Aorta (tissue), 5 donors: ENCODE measurements at places on chromosomes 4 and X.

GRCh38 chr4:100240008-100240407 is 49.7 kb upstream of the DDIT4L start:
- H3K36me3 ChIP-seq = no peaks in the 10 kb centered on the region
- no peak overlapping the region for H3K27ac ChIP-seq
- no peaks in the 10 kb centered on the region for H3K4me1 ChIP-seq
- no peak for DNase-seq

GRCh38 chr4:106126062-106126461 is 189.9 kb downstream of the TBCK start:
- DNase-seq = no peak
- H3K27ac ChIP-seq = no peak overlapping the region
- H3K4me3 ChIP-seq = no peak overlapping the region
- no peaks in the 10 kb centered on the region for H3K27me3 ChIP-seq
- no peaks in the 10 kb centered on the region for H3K4me1 ChIP-seq

- no peaks in the 10 kb centered on the region for H3K27me3 ChIP-seq
- H3K4me1 ChIP-seq = no peaks in the 10 kb centered on the region
- no peak overlapping the region for H3K27ac ChIP-seq
- no peaks in the 10 kb centered on the region for H3K36me3 ChIP-seq
- no peak overlapping the region for H3K4me3 ChIP-seq
- no peak for DNase-seq
Observed at GRCh38 chr4:159937595-159937994, 834.7 kb downstream of the RAPGEF2 start.

DNA sequence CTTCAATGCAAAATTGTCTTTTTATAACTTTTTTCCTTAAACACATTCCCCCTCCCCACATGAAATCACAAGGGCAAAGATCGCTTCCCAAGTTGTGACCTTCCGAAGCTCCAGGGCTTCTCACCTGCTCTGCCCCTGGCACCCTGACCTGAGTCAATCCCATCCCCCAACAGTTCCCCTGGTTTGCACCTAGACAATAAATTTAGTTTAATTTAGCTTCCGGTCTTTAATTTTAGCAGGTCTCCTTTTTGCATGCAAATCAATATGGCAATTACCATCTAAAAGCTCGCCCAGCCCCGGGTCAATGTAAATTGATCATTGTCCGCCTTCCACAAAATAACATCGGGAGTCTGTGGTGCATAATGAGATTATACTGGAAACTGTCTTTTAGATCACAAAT is 6.8 kb downstream of the BCOR start:
- no peaks in the 10 kb centered on the region for H3K27me3 ChIP-seq
- H3K4me1 ChIP-seq = no peaks in the 10 kb centered on the region
- peak; percentile 10 for DNase-seq

DNA sequence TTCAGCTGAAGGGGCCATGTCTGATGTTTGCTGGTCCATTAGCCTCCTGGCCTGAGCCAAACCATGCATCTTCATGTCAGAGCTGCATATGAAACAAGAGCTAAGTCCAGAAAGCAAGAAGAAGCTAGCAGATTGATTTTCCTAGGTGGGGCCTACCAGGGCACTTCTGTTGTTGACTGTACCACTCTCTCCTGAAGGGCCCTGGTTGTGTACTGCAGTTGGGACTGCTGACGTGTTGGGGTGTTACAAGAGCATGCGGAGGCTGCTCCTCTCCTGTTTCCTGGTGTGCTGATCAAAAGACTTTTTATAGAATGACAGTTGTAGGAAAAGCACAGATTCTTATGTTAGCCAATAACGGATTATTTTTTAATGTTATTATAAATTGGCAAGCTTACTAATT is 145.1 kb downstream of the TBL1X start:
- no peak overlapping the region for H3K4me3 ChIP-seq
- no peaks in the 10 kb centered on the region for H3K4me1 ChIP-seq
- no peak for DNase-seq
- H3K27me3 ChIP-seq = no peaks in the 10 kb centered on the region

- H3K36me3 ChIP-seq = no peaks in the 10 kb centered on the region
- H3K4me3 ChIP-seq = no peak overlapping the region
- H3K4me1 ChIP-seq = no peaks in the 10 kb centered on the region
- DNase-seq = no peak
- no peak overlapping the region for H3K27ac ChIP-seq
- H3K27me3 ChIP-seq = no peaks in the 10 kb centered on the region
Observed at GRCh38 chr4:85391589-85392410, 83.2 kb upstream of the ARHGAP24 start.

DNA sequence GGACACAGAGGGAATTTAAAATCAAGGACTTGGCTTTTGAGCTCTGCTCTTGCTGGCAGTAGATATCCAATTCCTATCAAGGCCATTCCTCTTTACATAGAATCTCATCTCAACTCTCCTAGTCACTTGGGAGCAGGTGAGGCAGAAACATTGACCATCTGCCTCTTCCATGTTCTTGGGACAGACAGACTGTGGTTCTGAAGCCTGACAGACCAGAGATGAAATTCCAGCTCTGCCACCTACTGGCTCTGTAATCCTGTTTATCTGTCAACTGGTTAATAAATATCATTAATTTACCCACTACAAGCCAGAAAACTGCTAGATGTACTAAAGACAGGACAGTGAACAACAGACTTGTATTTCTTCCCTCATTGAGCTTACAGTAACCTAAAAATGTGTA is 300.8 kb downstream of the ADGRL3 start:
- no peaks in the 10 kb centered on the region for H3K36me3 ChIP-seq
- H3K4me3 ChIP-seq = no peak overlapping the region
- no peaks in the 10 kb centered on the region for H3K4me1 ChIP-seq
- no peak overlapping the region for H3K27ac ChIP-seq
- H3K27me3 ChIP-seq = no peaks in the 10 kb centered on the region
- no peak for DNase-seq

DNA sequence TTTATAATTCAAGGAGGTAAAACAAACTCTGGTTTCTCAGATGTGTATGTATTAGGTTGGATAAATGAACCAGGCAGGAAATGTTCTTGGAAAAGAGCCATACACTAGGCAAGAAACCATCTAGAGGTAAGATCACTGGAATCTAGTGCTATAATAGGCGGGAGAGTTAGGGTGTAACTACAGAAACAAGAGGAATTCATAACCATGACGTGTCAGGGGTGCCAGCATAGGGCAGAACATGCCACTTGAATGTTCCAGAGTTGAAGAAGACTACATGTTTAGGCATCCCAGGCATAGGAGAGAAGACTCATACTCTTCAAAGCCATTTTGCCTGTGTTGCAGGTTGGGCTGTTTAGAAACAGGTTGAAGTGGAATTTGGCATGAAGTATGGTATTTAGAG is 198.7 kb downstream of the CCNG2 start:
- no peaks in the 10 kb centered on the region for H3K4me1 ChIP-seq
- no peak for DNase-seq
- H3K36me3 ChIP-seq = no peaks in the 10 kb centered on the region
- H3K27ac ChIP-seq = no peak overlapping the region
- no peaks in the 10 kb centered on the region for H3K27me3 ChIP-seq

GRCh38 chr4:26877961-26878360 is 17.3 kb downstream of the STIM2 start:
- no peaks in the 10 kb centered on the region for H3K27me3 ChIP-seq
- H3K27ac ChIP-seq = no peak overlapping the region
- H3K36me3 ChIP-seq = no peaks in the 10 kb centered on the region
- no peak overlapping the region for H3K4me3 ChIP-seq
- H3K4me1 ChIP-seq = no peaks in the 10 kb centered on the region
- no peak for DNase-seq

DNA sequence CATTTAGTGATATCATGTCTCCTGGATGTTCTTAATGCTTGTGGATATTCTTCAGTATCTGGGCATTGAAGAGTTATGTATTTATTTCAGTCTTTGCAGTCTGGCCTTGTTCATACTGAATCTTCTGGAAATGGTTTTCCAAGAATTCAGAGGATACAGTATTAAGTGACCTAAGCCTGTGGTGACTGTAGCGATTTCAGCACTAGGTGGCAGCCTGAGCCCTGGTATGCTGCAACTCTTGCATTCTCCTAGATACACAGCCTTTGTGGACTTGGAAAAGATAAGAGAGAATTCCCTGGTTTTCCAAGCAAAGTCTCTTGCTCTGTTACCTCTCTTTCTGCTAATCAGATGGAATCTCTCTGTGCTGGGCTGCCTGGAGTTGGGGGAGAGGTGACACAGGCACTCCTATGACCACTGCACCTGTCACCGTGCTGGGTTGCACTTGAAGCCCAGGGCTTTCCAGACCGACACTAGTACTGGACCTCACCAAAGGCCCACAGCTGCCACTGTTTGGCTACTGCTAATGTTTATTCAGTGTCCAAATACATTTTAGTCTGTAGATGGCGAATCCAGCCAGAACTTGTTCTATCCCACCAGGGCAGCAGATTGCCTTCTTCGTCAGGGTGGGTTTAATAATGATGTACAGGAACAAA is 19.3 kb upstream of the SPIN2A start:
- H3K4me1 ChIP-seq = no peaks in the 10 kb centered on the region
- no peak overlapping the region for H3K27ac ChIP-seq
- H3K36me3 ChIP-seq = no peaks in the 10 kb centered on the region
- no peak overlapping the region for H3K4me3 ChIP-seq
- no peaks in the 10 kb centered on the region for H3K27me3 ChIP-seq

GRCh38 chrX:134482371-134482770 is 22.4 kb downstream of the HPRT1 start:
- H3K4me3 ChIP-seq = no peak overlapping the region
- H3K4me1 ChIP-seq = no peaks in the 10 kb centered on the region
- H3K36me3 ChIP-seq = no peaks in the 10 kb centered on the region
- no peak for DNase-seq
- no peaks in the 10 kb centered on the region for H3K27me3 ChIP-seq

- no peaks in the 10 kb centered on the region for H3K4me1 ChIP-seq
- H3K4me3 ChIP-seq = no peak overlapping the region
- no peak overlapping the region for H3K27ac ChIP-seq
- H3K36me3 ChIP-seq = peaks cover 2% of the 10 kb centered on the region
- no peaks in the 10 kb centered on the region for H3K27me3 ChIP-seq
Observed at GRCh38 chr4:152039023-152039481, 278.2 kb upstream of the GATB start.

- H3K36me3 ChIP-seq = peaks cover 1% of the 10 kb centered on the region
- peak; percentile 9 for DNase-seq
- H3K4me1 ChIP-seq = no peaks in the 10 kb centered on the region
- no peak overlapping the region for H3K4me3 ChIP-seq
Observed at GRCh38 chr4:6621556-6621927, 18.9 kb upstream of the MRFAP1 start.

GRCh38 chr4:189129044-189129694 is 811.5 kb upstream of the FRG1 start:
- H3K27me3 ChIP-seq = no peaks in the 10 kb centered on the region
- no peak overlapping the region for H3K4me3 ChIP-seq
- no peaks in the 10 kb centered on the region for H3K36me3 ChIP-seq
- no peak for DNase-seq

DNA sequence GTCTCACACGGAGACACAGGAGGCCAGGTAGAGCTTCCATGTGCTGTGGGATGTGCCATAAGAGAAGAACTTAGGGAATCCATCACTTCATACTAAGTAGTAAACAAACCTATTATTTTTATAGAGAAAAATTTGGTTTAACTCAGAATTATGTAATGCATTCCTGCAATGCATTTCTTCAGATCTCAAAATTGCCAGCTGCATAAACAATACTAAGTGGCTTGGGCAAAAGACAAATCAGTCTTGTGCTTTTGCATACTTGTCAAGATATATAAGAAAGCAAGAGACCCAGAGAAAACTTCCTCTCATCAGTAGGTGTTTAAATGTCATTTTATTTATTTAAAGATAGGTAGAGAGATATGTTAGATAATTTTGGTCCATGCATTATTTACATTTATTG is 382.1 kb upstream of the CTSO start:
- H3K27ac ChIP-seq = no peak overlapping the region
- no peak for DNase-seq
- no peaks in the 10 kb centered on the region for H3K36me3 ChIP-seq
- no peaks in the 10 kb centered on the region for H3K4me1 ChIP-seq

DNA sequence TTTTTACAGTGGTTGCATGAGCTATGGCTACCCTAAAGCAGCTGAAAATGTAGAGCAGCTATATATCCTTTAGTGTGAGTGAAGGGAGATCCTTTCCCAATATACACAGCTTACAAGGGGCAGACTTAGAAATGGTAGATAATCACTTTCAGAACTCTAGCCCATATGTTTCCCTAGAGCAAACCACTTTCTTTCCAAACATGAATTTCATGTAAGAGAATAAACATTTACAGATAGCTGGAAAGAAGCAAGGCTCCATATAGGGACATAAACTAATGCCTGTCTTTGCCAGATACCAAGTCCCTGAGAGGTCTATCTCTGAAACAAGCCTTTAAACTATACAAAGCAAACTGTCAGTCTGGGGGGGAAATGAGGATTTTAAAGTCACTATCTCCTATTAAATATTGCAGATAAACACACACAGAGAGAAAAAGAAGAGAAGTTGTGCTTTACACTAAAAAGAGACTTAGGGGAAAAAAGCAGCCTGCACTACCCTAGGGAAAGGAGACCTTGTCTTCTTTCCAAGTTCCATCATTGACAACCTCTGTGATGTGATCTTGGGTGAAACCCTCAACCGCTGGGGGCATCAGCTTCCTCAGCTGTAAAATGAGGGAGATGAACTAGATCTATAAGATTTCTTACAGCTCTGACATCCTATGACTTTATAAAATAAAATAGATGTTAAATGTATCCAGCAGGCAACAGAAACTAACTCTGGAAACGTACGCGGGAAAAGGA is 73.6 kb downstream of the TMEM156 start:
- H3K4me3 ChIP-seq = no peak overlapping the region
- no peak for DNase-seq
- H3K27me3 ChIP-seq = no peaks in the 10 kb centered on the region
- H3K4me1 ChIP-seq = no peaks in the 10 kb centered on the region
- no peak overlapping the region for H3K27ac ChIP-seq
- no peaks in the 10 kb centered on the region for H3K36me3 ChIP-seq

GRCh38 chr4:8283161-8283560 is 13.6 kb downstream of the HTRA3 start:
- no peaks in the 10 kb centered on the region for H3K27me3 ChIP-seq
- DNase-seq = peak; percentile 26
- H3K4me1 ChIP-seq = no peaks in the 10 kb centered on the region
- no peak overlapping the region for H3K4me3 ChIP-seq
- no peak overlapping the region for H3K27ac ChIP-seq

DNA sequence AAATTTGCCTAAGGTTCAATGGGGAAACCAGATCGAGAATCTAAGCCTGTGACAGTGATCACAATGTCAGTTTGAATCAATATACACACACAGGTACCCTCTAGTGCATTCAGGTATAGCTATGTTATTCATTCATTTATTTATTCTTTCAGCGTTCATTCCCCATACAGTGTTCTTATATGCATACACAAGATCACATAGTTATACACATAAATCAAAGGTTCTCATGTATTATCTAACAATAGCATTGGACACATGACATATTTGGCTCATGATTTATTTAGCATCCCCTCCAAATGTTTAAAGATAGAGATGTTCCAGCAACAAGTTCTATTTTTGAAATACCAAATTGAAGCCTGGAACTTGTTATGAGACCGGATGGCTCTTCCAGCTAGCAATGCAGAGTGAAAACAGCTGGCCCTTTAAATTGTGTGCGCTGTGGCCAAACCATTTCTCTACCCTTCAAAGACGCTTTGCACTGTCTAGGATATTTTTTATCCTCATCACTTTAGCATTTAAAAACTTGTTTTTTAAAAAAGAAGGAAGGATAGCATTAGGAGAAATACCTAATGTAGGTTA is 131.0 kb downstream of the ATXN3L start:
- DNase-seq = no peak
- no peaks in the 10 kb centered on the region for H3K27me3 ChIP-seq
- no peaks in the 10 kb centered on the region for H3K36me3 ChIP-seq
- H3K27ac ChIP-seq = no peak overlapping the region
- H3K4me1 ChIP-seq = no peaks in the 10 kb centered on the region

GRCh38 chr4:142248946-142249345 is 597.2 kb downstream of the INPP4B start:
- DNase-seq = no peak
- H3K4me1 ChIP-seq = no peaks in the 10 kb centered on the region
- H3K4me3 ChIP-seq = no peak overlapping the region
- no peaks in the 10 kb centered on the region for H3K27me3 ChIP-seq
- H3K27ac ChIP-seq = no peak overlapping the region
